Islet precursor cell (in vitro differentiated cells): ENCODE measurements at places on chromosomes 16 and 17.

DNA sequence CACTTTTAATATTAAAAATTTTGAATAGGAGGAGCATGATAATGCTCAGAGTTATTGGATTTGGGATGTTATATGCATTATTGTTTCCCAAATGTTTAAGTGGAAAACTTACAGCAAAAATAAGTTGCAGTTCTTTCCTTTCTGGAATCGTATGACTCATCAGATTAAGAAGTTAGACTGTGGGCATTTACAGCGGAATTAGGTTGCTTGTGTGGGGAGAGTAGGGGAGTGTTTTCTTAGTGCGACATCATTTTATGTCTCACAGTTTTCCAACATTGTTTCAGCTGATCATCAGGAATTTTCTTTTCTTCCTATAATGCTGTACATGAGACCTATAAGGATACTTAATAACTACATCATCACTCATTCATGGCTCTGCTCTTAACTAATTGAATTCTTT, 1631.8 kb downstream of the CDH8 start:
- DNase-seq = no peak

DNA sequence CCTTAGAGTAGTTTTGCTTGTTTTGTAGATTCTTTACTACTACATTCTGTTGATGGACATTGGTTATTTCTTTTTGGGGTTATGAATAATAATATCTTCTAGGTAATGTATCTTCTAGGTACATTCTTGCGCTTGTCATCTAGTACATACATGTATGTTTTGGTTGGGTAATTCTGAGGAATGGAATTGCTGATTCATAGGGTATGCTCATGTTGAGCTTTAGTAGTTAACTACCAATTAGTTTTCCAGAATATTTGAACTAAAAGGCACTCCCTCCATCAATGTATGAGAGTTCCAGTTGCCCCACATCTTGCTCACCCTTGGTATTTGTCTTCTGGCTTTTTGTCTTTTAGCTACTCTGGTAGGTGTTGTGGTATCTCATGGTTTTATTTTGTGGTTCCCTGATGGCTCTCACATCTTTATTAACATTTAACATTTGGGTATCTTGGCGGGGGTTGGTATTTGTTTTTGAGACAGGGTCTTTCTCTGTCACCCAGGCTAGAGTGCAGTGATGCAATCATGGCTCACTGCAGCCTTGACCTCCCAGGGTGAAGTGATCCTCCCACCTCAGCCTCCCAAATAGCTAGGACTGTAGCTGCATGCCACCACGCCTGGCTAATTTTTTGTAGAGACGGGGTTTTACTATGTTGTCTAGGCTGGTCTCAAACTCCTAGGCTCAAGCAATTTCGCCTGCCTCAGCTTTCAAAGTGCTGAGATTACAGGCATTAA, 47.1 kb downstream of the SLC6A4 start:
- no peak for DNase-seq

DNA sequence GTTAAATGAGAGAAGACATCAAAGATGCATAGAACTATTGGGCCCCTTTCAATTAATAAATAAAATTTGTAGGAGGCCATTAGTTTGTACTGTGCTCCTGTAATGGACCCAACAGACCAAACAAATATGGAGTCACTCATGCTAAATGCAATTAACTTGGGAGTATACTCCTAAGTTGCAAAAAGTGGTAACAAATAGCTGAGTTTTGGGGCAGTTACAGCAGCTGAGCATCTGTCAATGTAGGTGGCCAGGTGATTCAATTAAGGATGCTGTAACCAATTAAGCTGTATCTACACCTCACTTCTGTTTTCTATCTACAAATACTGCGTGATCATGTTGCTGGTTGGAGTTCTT, 34.9 kb downstream of the WNT9B start:
- DNase-seq = no peak

DNA sequence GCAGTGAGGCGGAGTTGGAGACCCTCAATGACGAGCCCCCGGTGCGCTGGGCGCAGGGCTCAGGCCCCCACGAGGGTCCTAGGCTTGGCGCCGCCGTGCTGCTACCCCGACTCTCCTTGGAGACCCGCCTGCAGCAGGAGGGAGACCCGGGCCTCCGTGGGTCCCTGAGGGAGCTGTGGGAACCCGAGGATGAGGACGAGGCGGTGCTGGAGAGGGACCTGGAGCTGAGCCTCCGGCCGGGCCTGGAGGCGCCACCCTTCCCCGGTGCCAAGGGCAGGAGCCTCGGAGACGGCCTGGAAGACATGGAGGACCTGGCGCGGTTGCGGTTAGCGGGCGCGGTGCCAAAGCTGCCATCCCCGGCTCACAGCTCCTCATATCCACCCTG, 2.3 kb downstream of the MYO15B start:
- peak; percentile 55 for DNase-seq

GRCh38 chr17:68029512-68030215, 5.9 kb upstream of the KPNA2 start:
- DNase-seq = no peak

- peak; percentile 87 for DNase-seq
Observed at GRCh38 chr16:70696952-70697593, 11.2 kb upstream of the MTSS2 start.

GRCh38 chr17:76918811-76919210, 50.6 kb downstream of the MGAT5B start:
- no peak for DNase-seq

GRCh38 chr17:67491009-67491680, 114.1 kb downstream of the PITPNC1 start:
- DNase-seq = peak; percentile 95

DNA sequence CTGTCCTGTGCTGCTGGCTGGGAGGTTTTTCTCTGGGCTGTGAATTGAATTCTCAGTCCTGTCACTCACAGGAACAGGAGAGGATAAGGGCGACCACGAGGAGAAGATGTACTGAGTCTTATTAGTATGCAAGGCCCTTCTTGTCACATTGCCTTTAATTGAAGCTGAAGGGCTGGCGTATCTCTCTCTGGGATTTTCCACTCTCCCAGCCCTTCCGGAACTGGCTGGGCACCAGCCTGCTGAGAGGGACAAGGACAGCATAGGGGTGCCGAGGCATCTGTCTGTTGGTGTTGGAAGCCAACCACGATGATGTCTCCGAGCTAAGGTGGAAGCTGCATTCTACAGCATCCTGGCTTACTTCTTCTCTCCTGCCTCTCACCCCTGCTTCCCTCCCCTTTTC, 33.2 kb downstream of the GPRC5B start:
- peak; percentile 48 for DNase-seq

DNA sequence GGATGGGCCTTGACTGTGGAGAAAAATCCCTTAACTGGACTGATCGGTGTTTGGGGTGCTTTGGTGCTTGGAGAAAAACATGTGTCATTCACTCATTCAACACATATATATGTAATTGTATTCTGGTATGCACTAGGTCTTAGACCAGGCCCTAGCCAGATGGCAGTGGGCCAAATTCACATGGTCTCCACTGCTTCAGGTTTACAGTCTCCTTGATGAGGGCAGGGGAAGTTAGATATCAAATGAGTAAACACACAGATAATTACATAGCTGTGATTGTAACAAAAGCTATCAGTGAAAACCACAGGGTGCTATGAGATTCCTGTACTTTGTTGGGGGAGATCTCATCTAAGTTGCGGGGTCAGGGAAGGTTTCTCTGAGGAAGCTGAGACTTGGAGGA, 78.8 kb downstream of the WWP2 start:
- no peak for DNase-seq

- peak; percentile 88 for DNase-seq
Observed at GRCh38 chr17:32486701-32487472, at the start of gene CDK5R1. CDK5R1 (plus strand) TSS chr17:32486993; CDS start chr17:32487621, 628 bp downstream.

DNA sequence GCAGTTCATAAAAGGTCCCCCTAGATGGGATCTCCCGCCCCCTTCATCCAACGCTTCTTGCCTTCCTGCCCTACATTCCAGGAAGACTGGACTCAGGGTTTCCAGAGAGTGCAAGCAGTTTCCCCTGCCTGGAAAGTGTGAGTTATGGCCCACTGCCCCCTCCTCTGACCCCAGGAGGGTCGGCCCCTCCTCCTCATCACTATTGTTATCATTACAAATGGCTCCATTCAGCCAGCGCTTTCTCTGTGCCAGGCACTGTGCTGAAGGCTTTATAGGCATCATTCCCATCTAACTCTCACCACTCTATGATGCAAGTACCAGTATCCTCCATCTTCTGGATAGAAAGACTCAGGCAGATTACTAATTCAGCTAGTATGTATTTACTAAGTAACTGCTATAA, 90.7 kb downstream of the USP31 start:
- DNase-seq = no peak

- DNase-seq = no peak
Observed at GRCh38 chr16:53666786-53667415, 36.8 kb downstream of the RPGRIP1L start.

DNA sequence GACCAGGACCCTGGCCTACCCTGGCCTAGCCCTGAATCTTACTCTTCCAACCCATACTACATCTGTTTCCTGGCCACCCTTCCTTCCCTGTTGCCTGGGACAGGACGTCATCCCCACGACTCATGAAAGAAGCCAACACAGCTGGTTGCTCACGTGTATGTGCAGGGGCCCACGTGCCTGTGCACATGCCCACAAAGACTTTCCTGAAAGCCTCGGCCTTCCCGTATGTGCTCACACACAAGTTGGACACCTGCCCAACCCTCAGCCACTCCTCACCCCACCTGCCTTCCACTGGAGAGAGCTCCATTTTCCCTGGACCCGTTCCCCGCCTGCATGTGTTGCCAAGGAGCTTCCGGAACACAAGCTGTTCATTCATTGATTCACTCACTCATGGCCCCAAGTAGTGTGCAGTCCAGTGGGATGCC, 7.0 kb downstream of the PLXDC1 start:
- no peak for DNase-seq

DNA sequence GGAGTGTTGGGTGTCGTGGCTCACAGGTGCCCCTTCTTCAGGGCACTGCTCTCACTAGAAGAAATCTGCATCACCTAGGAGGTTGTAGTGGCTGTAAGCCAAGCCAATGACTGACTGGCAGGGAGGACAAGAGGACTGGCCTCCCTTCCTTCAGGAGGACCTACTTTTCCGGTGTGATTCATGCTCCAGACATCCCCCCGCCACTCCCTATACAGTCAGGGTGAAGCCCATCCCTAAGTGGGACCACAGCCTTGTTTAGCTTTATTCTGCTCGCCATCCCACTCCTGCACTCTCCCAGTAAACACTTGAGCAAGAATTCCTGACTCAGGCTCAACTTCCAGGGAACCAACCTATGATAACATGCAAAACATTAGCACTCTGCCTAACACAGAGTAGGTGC, 67.0 kb downstream of the PLCG2 start:
- DNase-seq = peak; percentile 65

DNA sequence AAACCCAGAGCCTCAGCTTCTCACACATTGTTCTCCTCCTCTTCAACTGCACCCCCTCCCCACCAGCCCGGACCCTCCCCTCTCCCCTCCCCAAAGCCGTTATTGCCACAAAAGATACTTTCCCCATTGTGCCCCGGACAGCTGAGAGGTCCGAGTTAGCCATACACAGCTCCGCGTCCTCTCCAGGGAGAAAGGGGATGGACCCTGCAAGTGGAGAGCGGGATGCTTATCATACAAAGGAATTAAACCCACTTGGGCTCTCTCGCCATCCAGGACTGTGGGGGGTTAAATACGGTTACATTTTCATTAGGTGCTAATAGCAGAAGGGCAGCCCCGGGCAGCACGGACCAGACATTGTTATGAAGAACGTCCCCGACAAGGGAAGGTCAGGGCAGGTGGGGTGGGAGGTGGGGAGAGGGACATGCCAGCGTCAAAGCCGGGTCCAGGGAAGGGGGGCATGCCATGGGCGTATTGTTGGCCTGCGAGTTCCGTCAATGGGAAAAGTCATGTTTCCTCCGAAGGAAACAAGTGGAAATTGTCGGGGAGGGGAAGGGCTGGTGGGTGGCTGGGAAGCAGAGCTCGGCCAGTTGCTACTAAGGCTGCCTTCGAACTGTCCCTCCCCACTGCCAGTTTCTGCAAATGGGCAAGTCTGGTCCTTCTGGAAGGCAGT, 99.1 kb downstream of the SOX9 start:
- DNase-seq = no peak

GRCh38 chr17:36861531-36861930, 75.7 kb upstream of the LHX1 start:
- no peak for DNase-seq

GRCh38 chr17:41932816-41933389, 2.5 kb downstream of the ODAD4 start:
- DNase-seq = no peak

- no peak for DNase-seq
Observed at GRCh38 chr17:76039121-76039520, 12.0 kb upstream of the EVPL start.

GRCh38 chr17:12729086-12729485, 60.2 kb upstream of the ARHGAP44 start:
- DNase-seq = no peak

DNA sequence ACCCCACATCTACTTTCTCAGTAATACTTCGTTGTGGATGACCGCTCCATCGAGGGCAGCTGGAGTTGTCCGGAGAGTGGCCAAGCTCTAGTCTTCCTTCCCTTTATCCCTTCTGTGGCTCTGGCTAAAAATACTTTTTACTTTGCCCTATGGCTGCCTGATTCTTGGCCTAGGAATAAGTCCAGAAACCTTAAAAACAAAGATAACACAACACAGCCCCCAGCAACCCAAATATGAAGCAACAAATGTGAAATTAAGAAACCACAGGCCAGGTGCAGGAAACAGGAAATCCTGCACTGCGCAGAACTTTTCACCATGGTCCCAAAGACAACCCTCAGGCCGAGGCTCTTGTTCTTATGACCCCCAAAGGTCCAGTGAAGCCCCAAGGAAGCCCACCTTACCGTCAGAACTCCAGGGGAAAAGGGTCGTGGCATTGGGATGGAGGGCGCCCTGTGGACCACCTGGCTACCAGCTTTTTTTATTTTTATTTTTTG, 26.0 kb downstream of the TK2 start:
- no peak for DNase-seq

GRCh38 chr16:82421851-82422250, 204.9 kb upstream of the CDH13 start:
- no peak for DNase-seq

GRCh38 chr17:3732210-3732621, 8.5 kb downstream of the HASPIN start:
- no peak for DNase-seq

DNA sequence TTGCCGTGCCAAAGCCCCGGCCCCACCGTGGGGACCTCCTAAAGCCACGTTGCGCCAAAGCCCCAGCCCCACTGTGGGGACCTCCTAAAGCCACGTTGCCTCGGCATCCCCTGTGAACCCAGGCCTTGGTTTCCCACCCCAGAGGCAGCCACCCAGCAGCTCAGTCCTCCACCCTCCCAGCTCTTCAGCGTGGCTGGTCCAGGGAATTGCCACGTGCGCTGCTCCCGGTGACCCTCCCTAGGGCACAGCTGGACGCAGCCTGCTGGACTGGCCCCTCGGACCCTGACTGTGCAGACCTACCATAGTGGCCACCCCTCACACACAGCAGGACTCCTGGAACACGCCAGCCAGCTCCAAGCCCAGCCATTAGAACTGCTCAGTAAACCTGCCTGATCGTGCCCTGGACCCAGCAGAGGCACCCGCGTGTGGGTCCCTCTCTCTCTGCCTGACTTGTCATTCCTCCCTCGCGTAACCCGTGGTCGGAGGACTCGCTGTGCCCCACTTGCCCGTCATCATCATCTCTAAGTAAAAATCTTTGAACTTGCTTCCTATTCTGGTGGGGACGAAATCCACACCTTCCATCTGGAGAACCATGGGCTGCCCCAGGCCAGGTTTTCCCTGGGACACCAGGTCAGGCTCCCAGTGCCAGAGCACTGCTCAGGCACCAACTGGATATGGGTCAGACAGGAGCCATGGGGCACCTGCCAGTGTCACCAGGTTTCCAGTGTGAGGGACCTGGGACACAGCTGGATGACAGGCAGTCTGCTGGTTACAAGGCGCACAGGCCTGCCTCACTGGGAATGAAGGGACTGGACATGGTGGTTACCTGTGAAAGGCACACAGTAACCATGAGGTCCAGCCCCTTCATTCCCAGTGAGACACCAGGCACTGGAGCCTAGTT, 5.6 kb downstream of the CIAO3 start:
- DNase-seq = no peak
